Pancreas (tissue), 10 donors: ENCODE measurements at places on chromosomes 6 and 20. TPM values are rescaled to one million over a fixed set of nuclear protein-coding genes. Genes with fewer than 3 reads are reported as not detected.

The GNAS-AS1 gene
- total RNA-seq, result 0.84 TPM

The CLPSL2 gene
- total RNA-seq, result 2.2 TPM

The CGA gene
- 0.16 TPM for total RNA-seq

The C20orf202 gene
- total RNA-seq, result not detected

The MATN4 gene
- 2.3 TPM for total RNA-seq

The TMEM14C gene
- 38.7 TPM for total RNA-seq

The ERVFRD-1 gene
- not detected for total RNA-seq

The CBFA2T2 gene
- 6.5 TPM for total RNA-seq

The TRIM31 gene
- total RNA-seq, result 0.22 TPM

The ELMO2 gene
- 16.7 TPM for total RNA-seq

The NRN1 gene
- 0.83 TPM for total RNA-seq

The NKAPL gene
- total RNA-seq, result 0.32 TPM

The XKR7 gene
- 0.16 TPM for total RNA-seq

The OXT gene
- not detected for total RNA-seq

The RAET1E gene
- total RNA-seq, result not detected

The OLIG3 gene
- not detected for total RNA-seq

The SEMG1 gene
- total RNA-seq, result not detected

The LPIN3 gene
- total RNA-seq, result 7.1 TPM

The CDH26 gene
- 0.97 TPM for total RNA-seq

The BIRC7 gene
- total RNA-seq, result not detected

The MTFR2 gene
- total RNA-seq, result 0.34 TPM

The DOK5 gene
- total RNA-seq, result 1.2 TPM

The TPD52L1 gene
- 23.3 TPM for total RNA-seq

The IL17A gene
- not detected for total RNA-seq
